ENCODE measurements at places on chromosomes 4 and X. TPM values are rescaled to one million over a fixed set of nuclear protein-coding genes. Genes with fewer than 3 reads are reported as not detected.
A peak's percentile ranks its signal among the peaks of the same experiment; 100 is the strongest.

DNA sequence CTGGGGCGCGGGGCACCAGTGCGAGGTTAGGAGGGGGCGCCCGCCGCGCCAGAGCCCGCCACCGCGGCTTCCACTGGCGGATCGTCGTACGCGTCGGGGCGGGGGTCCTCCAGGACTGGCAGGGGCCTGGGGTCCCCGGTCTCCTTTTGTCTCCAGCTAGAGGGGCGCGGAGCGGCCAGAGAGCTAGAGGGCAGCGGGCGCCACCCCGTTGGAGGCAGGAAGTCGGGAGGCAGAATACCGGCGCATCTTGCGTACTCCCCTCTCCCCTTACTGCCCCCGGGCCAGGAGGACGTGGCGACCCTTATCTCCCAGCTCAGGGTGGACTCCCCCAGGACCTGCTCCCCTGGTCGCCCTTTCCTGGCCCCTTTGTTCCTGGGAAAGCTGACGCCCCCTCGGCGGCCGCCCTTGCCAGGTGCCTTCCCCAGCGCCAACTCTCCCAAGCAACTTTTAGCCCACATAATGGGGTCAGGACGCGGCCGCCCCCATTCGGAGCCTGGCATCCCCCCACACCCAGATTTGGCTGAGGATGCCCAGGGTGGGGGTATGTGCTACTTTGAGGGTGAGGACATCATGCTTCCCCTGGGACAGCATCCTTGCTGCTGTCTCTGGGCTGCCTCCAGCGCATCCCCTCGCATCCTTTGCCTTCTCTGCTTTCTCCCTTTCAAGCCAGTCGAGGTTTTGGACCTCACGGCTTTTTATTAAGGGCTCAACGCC is 933 bp downstream of the CNKSR2 start:
- DNase-seq: peak; percentile 1
- no peaks in the 10 kb centered on the region for H3K36me3 ChIP-seq
- H3K27me3 ChIP-seq: peaks cover 25% of the 10 kb centered on the region
- no peak overlapping the region for H3K27ac ChIP-seq
- peak overlapping the region; percentile 58 for H3K4me3 ChIP-seq

GRCh38 chr4:148215202-148215601 is 227.0 kb downstream of the NR3C2 start:
- H3K27me3 ChIP-seq: no peaks in the 10 kb centered on the region
- no peak overlapping the region for H3K4me3 ChIP-seq
- H3K4me1 ChIP-seq: peaks cover 10% of the 10 kb centered on the region

GRCh38 chrX:38192007-38192810 is 28.5 kb downstream of the SRPX start:
- no peak overlapping the region for H3K4me3 ChIP-seq
- no peaks in the 10 kb centered on the region for H3K4me1 ChIP-seq
- no peak overlapping the region for H3K27ac ChIP-seq
- no peaks in the 10 kb centered on the region for H3K36me3 ChIP-seq
- peak; percentile 23 for DNase-seq

DNA sequence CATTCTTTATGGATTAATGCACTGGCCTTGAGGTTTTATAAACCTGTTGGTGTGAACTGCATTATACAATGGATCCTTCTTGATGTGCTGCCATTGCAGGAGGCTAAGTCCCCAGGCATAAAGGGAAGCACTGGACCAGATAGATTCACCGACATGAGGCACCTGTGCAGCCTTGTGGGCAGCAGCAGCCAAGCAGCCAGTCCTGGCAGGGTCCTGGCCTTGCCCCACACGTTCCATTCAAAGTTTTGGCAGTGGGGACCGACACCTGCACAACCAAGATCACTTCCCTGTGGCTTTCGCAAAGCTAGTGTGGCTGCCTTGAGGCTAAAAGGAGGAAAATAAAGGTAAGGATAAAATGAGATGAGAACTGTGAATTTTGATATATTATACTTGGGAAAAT is 53.1 kb downstream of the TMEM156 start:
- H3K4me1 ChIP-seq: no peaks in the 10 kb centered on the region
- H3K27ac ChIP-seq: no peak overlapping the region
- H3K4me3 ChIP-seq: no peak overlapping the region

DNA sequence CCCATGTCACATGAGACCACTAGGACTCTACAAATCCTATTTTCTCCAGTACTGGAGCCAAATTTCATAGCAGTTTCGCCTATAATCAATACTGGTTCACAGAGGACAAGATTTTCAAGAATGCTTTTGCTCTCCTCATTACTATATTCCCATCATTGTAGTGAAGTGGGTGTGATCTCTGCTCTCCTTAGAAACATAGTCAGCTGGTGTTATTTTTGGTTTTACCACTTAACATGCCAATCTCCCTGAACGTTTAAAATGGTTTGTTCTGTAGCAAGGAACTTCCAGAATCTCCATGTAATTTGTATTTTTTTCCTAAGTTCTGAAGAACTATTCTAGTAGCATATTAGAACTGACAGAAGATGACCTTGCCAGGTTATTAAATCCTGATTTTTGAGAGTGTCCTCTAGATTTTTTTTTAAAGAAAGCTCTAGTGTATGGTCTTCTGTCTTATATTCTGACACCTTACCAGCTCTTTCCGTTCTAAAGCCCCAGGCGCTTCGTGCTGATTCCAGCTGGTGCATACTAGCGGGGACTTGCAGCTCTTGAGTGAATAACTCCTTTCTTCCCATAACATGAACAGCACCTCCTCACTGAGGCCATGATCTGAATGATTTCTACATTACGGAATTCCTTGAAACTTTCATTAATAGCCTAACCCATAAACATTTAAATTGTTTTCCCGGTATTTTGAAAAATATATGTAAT is 1372.9 kb downstream of the TECRL start:
- no peaks in the 10 kb centered on the region for H3K27me3 ChIP-seq
- no peaks in the 10 kb centered on the region for H3K36me3 ChIP-seq
- H3K4me1 ChIP-seq: no peaks in the 10 kb centered on the region
- no peak overlapping the region for H3K4me3 ChIP-seq
- DNase-seq: no peak
- no peak overlapping the region for H3K27ac ChIP-seq

GRCh38 chr4:90745176-90745575 is 618.0 kb downstream of the CCSER1 start:
- no peaks in the 10 kb centered on the region for H3K27me3 ChIP-seq
- no peak overlapping the region for H3K27ac ChIP-seq
- H3K4me1 ChIP-seq: no peaks in the 10 kb centered on the region
- H3K36me3 ChIP-seq: no peaks in the 10 kb centered on the region
- no peak for DNase-seq

DNA sequence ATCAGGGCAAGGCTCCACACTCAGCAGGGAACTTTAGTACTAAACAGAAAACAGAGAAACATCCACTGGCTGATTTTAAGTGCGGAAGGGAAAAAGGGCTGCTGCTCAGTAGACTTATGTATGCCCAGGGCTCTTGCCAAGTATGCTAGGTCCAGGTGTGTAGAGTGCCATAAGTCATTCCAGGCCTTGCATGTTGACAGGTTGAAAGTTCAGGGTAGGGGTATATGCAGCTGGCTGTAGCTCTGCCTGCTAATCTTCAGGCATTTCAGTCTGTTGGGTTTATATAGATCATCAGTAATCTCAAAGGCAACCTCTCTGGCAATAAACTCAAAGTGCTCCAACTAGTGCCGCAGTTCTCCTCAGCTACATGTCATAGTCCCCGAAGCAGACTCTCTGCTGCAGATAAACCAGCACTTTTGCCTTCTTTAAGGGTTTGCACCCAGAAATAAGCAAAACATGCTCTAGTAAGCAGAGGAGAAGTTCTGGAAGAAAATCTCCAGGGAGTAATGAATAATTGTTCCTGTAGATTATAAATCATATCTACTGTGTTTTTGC is 134.9 kb upstream of the GRIA3 start:
- DNase-seq: peak; percentile 1
- no peaks in the 10 kb centered on the region for H3K27me3 ChIP-seq
- H3K4me3 ChIP-seq: no peak overlapping the region
- no peaks in the 10 kb centered on the region for H3K4me1 ChIP-seq

DNA sequence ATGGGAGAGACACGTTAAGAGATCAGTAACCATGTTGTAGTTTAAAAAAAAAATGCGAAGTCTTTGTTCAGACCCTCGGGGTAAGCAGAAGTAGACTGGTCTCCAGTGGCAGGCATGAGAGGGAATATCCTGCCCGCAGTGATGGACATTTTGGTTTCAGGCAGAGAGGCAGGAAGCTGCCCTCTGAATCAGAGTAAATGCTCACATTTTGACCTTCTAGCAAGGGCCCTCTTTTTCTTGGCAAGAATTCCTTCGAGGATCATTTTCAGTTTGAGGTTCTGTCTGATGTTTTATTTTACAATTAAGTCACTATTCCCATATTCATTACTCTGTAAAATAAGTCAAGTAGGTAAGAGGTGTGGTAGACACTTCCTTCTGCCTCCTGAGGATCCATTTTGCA is 28.4 kb downstream of the SORBS2 start:
- no peaks in the 10 kb centered on the region for H3K36me3 ChIP-seq
- no peak for DNase-seq
- H3K4me1 ChIP-seq: no peaks in the 10 kb centered on the region
- no peak overlapping the region for H3K27ac ChIP-seq

GRCh38 chrX:140149761-140150160 is 184.4 kb upstream of the CXorf66 start:
- no peaks in the 10 kb centered on the region for H3K27me3 ChIP-seq
- no peaks in the 10 kb centered on the region for H3K4me1 ChIP-seq
- no peaks in the 10 kb centered on the region for H3K36me3 ChIP-seq
- no peak for DNase-seq

GRCh38 chrX:69153060-69153730 is 12.1 kb downstream of the PJA1 start:
- no peaks in the 10 kb centered on the region for H3K4me1 ChIP-seq
- no peak for DNase-seq
- H3K27ac ChIP-seq: peak overlapping the region; percentile 44
- H3K27me3 ChIP-seq: no peaks in the 10 kb centered on the region
- H3K4me3 ChIP-seq: no peak overlapping the region
- no peaks in the 10 kb centered on the region for H3K36me3 ChIP-seq

- DNase-seq: no peak
- no peak overlapping the region for H3K27ac ChIP-seq
- no peaks in the 10 kb centered on the region for H3K4me1 ChIP-seq
- H3K4me3 ChIP-seq: no peak overlapping the region
- no peaks in the 10 kb centered on the region for H3K27me3 ChIP-seq
Observed at GRCh38 chrX:2715066-2715600, 24.0 kb downstream of the CD99 start.

EFHC2 gene
- polyA plus RNA-seq: not detected

TSPAN6 gene
- polyA plus RNA-seq: 26.4 TPM

ANOS1 gene
- polyA plus RNA-seq: not detected

IL2 gene
- polyA plus RNA-seq: 0.62 TPM

RHOH gene
- polyA plus RNA-seq: 2.9 TPM

RAB9B gene
- polyA plus RNA-seq: not detected

MMRN1 gene
- 66.4 TPM for polyA plus RNA-seq

ZNF157 gene
- not detected for polyA plus RNA-seq

FRMD7 gene
- not detected for polyA plus RNA-seq
